Myocyte (in vitro differentiated cells): ENCODE measurements at places on chromosomes 3 and 15. TPM values are rescaled to one million over a fixed set of nuclear protein-coding genes. Genes with fewer than 3 reads are reported as not detected.

DNA sequence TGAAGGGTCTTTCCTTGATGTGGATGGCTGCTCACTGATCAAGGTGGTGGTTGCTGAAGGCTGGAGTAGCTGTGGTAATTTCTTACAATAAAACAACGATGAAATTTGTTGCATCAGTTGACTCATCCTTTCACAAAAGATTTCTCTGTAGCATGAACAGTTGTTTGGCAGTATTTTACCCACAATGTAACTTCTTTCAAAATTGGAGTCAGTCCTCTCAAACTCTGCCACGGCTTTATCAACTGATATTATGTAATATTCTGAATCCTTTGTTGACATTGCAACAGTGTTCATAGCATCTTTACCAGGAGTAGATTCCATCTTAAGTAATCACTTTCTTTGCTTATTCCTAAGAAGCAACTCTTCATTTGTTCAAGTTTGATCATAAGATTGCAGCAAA is 252.6 kb downstream of the UBE2E2 start:
- DNase-seq = peak; percentile 31

GRCh38 chr15:52234596-52235541 is 43.7 kb upstream of the GNB5 start:
- DNase-seq = no peak

The AGBL1 gene
- 0.21 and 3.3 TPM in 2 replicates for total RNA-seq

DNA sequence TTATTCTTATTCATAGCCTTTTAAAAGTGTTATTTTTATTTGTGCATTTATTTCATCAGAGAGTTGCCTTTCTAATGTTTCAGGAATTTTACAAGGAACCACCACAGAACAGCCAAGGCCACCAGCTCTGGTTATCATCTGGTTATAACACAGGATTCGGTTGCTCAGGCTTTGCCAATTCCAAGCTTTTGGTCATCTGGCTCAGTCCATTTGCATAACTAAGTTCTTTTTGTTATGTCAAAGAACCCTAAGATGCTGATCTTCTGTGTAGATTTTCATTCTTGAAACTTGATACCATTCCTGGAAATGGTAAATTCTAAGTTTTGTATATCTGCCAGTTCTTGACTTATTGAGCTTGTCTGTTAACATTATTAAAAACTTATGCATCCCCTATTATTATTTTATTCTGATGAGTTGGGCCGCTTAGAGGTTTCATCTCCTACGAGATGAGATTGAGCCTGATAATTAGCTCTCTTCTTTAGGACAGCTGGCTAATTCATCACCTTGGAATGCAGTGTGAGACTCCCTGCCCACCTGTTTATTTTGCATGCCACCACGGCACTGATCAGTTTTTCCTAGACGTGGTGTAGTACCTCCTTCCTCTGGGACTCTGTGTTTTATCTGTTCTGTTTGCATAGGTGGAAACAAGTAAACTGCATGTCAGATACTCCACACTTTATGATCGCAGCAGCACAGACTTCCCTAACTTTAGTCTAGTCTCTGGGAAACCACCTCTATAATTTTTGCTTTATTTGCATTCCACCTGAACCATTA is 264.8 kb downstream of the SLCO3A1 start:
- DNase-seq = no peak

GRCh38 chr3:197949191-197949777 is 706 bp upstream of the RPL35A start:
- no peak for DNase-seq

The PBRM1 gene
- total RNA-seq = 54.0 and 58.2 TPM in 2 replicates

- no peak for DNase-seq
Measured at GRCh38 chr3:191087391-191087790, 111.7 kb upstream of the OSTN start.

DNA sequence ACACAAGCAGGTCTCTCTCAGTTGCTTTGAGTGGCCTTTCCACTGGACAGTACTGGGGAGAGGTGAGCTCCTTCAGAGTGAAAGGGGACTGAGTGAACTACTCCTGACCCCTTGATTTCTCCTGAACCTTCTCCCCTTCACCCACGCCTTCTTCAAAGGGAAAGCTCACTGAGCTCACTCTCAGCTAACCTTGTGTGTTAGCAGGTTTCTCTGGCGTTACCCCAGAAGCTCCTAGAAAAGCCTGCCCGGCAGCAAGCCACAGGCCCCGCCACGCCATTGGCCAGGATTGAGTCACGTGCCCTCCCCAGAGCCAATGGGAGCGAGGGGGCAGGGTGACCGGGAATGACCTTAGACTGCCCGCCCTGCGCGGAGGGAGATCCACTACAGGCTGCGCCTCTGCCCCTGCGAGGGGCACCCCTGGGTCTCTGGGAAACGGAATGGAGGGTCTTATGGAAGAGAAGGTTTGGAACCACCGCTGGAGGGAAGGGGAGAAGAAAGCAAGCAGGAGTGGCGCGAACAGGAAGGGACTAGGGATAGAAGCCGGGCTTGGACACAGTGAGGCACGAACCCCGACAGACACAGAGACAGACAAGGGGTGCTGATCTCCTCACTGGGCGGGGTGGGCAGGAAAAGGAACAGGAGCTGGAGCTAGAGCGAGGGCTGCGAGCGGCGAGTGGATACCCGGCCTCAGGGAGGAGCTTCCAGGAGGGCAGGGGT is 17.4 kb upstream of the CLK3 start:
- peak; percentile 95 for DNase-seq

GRCh38 chr3:9080163-9080562 is 116.9 kb upstream of the RAD18 start:
- no peak for DNase-seq

DNA sequence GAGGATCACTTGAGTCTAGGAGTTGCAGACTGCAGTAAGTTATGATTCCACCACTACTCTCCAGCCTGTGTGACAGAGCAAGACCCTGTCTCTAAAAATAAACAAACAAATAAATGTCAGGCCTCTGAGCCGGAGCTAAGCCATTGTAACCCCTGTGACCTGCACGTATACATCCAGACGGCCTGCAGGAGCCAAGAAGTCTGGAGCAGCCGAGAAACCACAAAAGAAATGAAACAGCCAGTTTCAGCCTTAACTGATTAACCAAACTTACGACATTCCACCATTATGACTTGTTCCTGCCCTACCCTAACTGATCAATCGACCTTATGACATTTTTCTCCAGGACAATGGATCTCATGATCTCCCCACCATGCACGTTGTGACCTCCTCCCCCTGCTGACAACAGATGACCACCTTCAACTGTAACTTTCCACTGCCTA is 32.5 kb upstream of the ZKSCAN7 start:
- no peak for DNase-seq

The SNTN gene
- total RNA-seq = not detected in 2 replicates

The CLRN1 gene
- not detected in 2 replicates for total RNA-seq

- DNase-seq = no peak
Measured at GRCh38 chr3:25412269-25412668, 15.8 kb upstream of the RARB start.

GRCh38 chr15:31412824-31413223 is 86.2 kb downstream of the KLF13 start:
- DNase-seq = no peak

DNA sequence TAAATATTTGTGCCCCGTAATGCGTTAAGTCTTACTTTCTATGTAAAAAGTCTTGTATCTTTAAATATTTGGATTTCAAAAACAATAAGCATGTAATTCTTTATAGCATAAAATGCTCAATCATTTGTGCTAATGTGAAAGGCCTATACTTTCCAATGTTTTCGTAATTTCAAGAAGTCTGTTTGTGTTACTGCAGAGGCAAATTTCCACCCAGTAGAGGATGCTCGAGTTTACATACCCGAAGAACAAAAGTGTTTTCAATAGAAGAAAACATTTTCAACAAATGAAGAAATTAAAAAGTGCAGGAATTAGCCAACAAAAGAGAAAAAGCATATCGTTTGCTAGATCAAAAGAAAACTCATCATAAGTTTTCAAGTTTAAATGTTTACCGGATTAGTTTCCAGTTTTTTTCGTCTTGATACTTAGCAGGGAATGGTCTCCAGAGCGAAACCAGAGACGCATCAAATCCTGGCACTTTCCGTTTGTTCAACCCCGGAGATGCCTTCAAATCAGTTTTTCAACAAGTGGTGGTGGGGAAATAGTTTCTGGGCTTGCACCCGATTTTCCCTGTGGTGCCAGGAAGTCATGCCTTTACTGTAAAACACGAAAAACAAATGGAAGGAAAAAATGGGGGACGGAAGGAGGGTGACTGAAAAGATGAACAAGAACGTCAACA is 1.0 kb downstream of the CGGBP1 start:
- peak; percentile 29 for DNase-seq

The TEX55 gene
- total RNA-seq = not detected in 2 replicates

GRCh38 chr3:150349314-150350097 is 58.6 kb upstream of the TSC22D2 start:
- peak; percentile 92 for DNase-seq

The RARB gene
- total RNA-seq = 0.13 TPM in 1 of 2 replicates, not detected in the other

GRCh38 chr15:84961707-84962106 is 19.9 kb upstream of the PDE8A start:
- DNase-seq = no peak

The GHRL gene
- total RNA-seq = not detected in 2 replicates

DNA sequence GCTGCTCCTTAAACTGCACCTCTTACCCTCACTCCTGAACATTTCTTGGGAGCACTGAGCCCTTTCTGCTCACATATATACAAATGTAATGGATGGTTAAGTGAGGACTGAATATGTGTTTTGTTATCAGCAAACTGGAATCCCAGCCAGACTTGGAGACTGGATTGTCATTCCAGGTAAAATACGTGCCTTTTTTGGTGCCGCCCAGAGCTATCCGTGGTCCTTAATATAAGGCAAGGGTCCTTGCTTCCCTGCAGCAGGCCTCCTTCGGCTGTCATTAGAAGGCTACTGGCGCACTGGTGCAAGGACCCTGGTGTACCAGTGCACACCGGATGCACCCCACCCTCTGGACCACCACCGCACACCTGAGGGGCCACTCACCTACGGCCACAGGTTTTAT is 1.1 kb upstream of the GABRB3 start:
- no peak for DNase-seq

The CCRL2 gene
- 0.78 and 2.1 TPM in 2 replicates for total RNA-seq

GRCh38 chr3:24389108-24390090 is 105.3 kb downstream of the THRB start:
- DNase-seq = peak; percentile 41

DNA sequence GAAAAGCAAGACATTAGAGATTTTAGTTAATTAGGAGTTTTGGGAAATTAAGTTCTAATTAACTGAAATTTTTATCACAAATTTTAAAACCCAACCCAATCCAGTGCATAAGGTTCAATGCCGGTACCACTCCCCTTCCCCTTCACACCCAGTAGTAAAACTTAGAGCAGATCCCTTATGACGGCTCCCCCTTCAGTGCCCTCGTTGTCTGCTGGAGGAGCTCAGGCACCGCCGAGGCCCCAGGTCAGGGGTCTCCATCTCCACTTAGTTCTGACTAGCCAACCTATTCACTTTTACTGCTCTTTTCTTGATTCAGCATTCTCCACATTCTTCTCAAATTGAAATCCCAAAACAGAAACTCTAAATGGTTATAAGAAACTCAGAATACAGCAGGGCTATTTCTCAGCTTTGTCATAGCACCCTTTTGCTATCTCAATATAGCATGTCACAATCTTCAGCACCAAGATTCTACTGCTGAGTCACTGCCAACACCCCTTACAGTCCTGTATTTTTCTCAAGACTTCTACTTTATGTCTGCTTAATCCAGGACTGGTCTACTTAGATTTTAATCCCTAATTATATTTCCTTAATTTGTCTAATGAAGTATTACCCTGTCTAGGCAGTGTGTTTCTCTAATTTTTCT is 39.8 kb downstream of the TUBGCP4 start:
- DNase-seq = peak; percentile 11

GRCh38 chr15:44024155-44024554 is 170.9 kb downstream of the FRMD5 start:
- no peak for DNase-seq

DNA sequence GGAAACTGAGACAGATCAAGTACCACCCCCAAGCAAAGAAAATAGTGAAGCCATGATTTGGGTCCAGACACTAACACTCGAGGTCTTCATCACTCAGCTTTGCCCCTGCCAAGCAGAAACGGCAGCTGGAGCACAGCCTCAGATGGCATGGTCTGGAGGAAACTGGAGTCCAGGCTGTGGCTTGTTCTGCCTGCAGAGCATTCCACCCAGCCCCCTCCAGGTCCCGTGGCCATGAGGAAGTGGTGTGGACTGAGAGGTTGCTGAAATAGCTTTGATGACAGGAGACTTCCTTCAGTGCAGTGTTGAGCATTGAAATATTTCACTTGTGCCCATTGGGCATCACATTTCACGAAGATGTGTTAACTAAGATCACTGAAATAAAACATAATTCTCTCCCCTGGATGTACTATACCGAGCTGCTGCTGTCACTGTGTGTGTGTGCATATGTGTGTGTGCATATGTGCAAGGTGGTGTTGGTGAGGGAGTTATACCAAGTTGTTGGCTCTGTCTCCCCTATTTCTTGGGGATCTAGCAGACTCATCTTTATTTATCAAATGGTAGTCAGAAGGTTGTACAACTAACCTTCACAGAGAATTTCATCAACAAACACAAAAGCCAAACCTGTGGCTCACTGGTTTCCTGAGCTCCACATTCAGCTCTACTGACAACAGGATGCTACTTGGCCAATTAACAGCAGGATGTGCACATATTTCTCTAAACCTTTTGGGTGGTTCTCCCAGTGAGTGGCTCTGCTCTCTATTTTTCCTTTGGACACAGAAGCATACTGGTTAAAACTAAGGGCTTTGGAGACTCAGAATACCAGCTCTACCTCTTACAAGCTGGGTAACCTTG is 660.1 kb upstream of the CFAP20DC start:
- peak; percentile 37 for DNase-seq

DNA sequence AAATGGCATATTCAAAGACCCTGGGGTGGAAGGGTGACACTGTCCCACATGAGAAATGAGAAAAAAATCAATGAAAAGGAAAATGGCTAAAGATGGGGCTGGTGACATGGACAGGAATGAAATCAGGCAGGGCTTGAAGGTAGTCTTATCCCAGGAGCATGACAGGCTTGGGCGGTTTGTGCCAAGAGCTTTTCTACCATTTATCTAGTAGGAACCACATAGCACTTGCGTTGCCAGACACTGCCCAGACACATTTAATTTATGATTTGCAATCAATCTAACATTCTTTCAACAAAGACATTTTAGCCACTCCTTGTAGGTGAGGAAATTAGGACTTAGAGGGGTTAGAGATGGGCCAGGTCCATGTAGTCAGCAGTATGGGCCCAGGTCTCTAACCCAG is 106.6 kb upstream of the NR2F2 start:
- no peak for DNase-seq

The STXBP5L gene
- 0.10 and 0.19 TPM in 2 replicates for total RNA-seq
